ENCODE measurements at places on chromosomes 1 and 21. TPM values are rescaled to one million over a fixed set of nuclear protein-coding genes. Genes with fewer than 3 reads are reported as not detected.

Gene NAXE
- 39.7 TPM for total RNA-seq

Gene TEX38
- total RNA-seq: not detected

Gene PARS2
- 8.4 TPM for total RNA-seq

Gene LPAR3
- total RNA-seq: 5.1 TPM

Gene PLA2G4A
- 11.1 TPM for total RNA-seq

Gene OR6N1
- total RNA-seq: not detected
